Stimulated activated CD4-positive, alpha-beta T cell treated with anti-CD3 and anti-CD28 coated beads, Interleukin-4, amount 100 ng/mL, for 1 hour (primary cell): ENCODE measurements at places on chromosomes 11 and 22.
A peak's percentile ranks its signal among the peaks of the same experiment; 100 is the strongest.

DNA sequence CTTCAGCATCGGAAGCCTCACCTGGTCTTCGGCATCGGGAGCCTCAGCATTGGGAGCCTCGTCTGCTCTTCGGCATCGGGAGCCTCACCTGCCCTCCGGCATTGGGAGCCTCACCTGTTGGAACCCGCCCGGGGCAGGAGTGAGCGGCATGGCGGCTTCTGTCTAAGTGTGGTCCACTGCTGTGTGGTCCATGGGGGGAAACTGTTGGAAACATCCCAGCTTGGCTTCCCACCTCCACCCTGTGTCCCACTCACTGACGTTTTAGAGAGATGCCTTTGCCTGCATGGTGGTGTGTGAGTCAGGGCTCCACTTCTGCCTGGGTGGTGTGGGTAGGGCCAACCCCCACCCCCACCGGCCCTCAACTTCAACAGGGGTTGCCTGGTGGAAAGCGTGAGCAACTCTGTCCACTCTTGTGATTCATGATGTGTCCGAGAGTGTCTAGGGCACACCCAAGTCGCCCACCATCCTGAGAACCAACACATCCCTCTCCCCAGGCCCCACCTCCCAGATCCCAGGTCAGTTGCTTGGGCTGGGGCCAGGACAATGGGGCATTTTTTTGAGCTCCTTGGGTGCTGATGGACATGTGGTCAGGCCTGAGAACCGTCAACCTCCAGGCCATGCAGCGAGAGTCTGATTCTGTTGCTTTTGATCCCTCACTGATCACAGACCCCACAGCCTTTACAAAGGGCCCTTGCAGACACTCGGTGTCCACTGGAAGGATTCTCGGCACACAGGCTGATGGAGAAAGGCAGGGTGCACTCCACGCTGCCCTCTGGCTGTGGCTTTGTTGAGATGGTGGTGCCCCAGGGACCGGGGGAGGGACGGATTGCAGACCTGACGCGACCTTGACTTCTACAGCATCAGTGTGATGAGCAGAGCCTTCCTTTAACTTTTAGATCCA is 406.7 kb downstream of the TBC1D22A start:
- no peak for DNase-seq

DNA sequence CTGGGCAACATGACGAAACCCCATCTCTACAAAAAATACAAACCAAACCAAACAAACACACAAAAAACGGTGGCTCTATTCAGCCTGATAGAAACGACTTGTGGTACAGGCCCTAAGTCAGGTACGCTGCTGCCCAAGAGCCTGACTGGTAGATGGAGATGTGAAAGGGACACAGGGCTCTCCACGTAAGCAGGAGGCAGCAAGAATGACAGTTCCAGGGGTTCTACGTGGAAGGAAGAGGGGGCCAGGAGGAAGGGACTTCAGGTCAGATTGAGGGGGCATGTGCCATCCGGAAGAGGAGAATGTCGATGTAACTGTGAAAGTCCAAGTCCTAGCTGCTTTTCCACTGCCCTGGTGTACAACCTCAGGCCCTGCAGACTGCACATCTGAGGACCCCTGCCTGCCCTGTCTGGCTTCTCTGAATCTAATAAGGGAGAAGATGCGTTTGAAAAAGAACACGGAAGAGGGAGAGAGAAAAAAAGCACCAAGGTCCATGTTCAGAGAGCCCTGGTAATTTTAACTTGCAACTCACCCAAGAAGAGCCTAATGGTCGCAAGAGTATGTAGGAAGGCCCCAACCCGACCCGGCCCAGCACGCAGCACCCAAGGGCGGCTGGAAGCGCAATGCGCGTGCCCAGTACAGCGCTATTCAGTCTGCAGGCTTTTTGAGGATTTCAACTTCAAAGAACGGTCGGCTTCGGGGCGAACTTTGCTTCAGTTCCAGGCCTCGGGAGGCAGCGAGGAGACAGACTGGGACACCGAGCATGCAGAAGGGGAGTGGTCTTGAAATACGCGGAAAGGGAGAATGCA is 909 bp upstream of the ZNRD2 start:
- no peak for DNase-seq

DNA sequence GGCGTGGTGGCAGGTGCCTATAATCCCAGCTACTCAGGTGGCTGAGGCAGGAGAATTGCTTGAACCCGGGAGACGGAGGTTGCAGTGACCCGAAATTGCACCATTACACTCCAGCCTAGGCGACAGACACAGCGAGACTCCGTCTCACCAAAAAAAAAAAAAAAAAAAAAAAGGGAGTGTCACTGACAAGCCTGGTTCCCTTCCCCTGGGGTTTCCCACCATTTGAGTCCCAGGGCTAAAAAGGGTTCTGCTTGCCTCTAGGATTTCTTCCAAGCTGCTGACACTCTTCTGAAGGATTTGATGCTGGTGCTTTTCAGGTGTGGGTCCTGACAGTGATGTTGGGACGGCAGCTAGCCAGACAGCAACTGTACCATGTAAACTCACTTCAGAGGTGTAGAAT is 1.3 kb upstream of the CCDC88B start:
- DNase-seq = no peak

- DNase-seq = peak; percentile 74
Measured at GRCh38 chr22:41857155-41857859, 24.4 kb downstream of the SREBF2 start.

- no peak for DNase-seq
Measured at GRCh38 chr22:31575190-31575589, 78.9 kb downstream of the SFI1 start.

DNA sequence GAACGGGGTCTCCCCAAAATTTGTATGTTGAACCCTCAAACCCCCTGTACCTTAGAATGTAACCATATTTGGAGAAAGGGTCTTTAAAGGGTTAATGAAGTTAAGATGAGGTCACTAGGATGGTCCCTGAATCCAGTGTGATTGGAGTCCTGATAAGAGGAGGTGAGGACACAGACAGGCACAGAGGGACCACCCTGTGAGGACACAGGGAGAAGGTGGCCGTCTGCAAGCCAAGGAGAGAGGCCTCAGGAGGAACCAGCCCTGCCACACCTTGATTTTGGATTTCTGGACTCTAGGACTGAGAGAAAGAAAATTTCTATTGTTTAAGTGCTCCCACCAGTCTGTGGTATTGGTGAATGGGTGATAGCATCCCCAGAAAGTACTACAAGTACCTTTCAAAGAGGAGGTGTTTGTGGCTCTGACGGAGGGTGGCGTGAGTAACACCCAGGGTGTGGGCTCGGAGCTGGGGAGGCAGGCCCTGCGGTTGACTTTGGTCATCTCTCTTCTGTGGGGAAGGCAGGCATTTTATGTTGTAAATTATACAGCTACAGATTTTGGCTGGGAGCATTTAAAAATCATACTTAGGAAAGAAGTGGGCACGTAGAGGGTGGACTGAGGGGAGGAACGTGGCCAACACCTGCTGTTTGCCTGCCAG is 13.8 kb downstream of the MRGPRF start:
- no peak for DNase-seq

DNA sequence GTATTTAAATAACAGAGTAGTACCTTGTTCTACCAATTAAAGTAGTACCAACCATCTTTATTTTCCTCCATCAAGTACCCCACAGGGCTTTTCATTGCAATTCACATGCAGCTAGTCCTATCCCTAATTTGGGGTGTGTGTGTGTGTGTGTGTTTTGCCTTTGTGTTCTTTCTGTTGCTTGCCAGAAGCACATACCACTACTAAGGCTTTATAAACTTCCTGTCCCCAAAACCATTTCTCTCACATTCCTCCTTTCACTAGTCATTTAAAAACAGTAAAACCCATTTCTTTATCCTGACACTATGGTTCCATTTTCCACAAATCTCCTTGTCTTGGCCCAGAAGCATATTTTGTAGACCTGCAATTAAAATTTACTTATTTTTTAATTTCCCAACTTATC is 54.6 kb downstream of the SLC36A4 start:
- DNase-seq = no peak

DNA sequence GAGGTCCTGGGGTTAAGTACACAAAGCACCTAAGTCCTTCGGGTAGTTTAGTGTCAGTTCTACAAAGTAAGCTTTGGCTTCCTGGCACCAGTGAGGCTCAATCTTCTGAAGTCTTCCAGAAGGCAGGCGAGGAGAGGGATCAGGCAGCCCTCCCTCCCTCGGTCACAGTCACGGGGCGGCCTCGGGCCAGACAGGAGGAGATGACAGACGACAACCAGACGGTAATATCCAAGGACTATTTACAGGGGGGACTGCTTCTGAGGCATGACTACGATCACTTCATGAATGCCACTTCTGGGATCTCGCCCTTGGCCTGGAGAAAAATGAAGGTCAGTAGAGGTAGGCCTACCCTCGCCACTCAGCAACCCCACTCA is 383 bp upstream of the TMEM223 start:
- DNase-seq = no peak

GRCh38 chr11:47156951-47157350 is 19.7 kb downstream of the ARFGAP2 start:
- DNase-seq = no peak

GRCh38 chr11:121112498-121113455 is 11.7 kb downstream of the TECTA start:
- DNase-seq = peak; percentile 8

DNA sequence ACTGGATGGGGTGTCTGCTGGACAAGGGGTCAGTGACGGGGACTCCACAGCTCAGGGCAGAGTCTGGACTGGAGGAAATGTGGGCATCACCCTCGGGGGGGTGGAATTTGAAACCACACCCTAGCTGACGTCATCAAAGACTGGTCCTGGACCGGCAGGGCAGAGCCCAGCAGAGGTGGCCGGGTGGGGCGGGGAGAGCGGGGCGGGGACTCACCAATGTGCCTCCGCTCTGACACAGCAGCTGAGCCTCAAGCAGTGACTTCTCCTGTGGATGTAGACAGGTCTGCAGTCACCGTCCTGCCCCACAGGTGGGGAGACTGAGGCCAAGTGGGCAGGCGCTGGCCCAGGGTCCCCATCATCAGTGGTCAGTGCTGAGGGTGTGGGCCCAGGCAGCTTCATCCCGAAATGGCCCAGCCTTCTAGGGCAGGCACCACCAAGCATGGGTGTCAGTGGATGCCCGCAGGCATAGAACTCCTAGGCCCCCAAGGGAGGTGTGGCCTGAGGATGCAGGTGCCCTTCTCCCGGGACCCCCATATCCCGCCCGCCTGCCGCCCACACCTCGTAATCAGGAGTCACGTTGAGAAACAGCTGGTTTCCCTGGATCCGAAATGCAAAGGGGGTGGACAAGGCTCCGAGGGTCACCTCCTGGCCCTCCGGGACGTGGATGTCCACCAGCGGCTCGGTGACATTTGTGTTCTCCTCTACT is 603 bp downstream of the CDHR5 start:
- DNase-seq = no peak

DNA sequence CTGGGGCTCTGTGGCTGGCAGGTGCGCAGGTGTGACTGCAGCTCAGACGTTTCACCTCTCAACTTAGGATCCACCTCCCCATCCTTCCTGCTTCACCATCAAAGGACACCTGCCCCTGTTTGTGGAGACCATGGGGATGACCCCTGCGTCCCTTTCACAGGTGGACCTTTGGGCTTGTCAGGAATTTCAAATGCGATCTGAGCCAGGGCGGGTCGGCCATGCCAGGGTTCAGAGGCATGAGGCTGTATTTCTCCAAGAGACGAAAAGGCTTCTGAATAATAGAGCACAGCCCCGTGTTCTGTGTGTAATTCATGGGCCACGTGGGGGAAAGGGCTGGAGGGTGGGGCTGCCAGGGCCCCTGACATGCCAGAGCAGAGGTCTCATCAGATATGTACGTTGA is 668.0 kb downstream of the BRD1 start:
- no peak for DNase-seq

DNA sequence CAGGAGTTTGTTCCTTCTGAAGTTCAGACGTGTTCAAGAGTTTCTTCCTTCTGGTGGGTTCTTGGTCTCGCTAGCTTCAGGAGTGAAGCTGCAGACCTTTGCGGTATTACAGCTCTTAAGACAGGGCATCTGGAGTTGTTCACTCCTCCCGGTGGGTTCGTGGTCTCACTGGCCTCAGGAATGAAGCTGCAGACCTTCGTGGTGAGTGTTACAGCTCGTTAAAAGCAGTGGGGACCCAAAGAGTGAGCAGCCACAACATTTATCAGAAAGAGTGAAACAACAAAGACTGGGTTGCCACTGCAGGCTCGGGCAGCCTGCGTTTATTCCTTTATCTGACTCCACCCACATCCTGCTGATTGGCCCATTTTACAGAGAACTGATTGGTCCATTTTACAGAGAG is 373.1 kb downstream of the ETS1 start:
- no peak for DNase-seq

DNA sequence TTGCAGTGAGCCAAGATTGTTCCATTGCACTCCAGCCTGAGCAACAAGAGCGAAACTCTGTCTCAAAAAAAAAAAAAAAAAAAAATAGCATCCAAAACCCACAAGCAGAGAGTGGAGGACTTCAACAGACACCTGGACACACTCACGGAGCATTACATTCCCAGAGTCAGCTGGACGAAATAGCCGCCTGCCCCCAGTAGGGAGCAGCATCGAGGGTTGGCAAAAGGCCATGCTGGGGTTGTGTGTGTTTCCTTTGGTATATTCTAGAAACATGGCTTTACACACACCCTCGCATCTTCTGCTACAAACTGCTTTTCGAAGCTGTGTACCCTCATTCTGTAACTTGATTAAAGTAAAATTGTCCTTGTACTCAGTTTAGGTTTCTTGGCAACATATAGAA is 5.3 kb downstream of the ADA2 start:
- DNase-seq = peak; percentile 57

- DNase-seq = no peak
Measured at GRCh38 chr11:16881074-16881709, 133.0 kb downstream of the PLEKHA7 start.

GRCh38 chr22:48900626-48901025 is 927.0 kb downstream of the BRD1 start:
- DNase-seq = no peak

DNA sequence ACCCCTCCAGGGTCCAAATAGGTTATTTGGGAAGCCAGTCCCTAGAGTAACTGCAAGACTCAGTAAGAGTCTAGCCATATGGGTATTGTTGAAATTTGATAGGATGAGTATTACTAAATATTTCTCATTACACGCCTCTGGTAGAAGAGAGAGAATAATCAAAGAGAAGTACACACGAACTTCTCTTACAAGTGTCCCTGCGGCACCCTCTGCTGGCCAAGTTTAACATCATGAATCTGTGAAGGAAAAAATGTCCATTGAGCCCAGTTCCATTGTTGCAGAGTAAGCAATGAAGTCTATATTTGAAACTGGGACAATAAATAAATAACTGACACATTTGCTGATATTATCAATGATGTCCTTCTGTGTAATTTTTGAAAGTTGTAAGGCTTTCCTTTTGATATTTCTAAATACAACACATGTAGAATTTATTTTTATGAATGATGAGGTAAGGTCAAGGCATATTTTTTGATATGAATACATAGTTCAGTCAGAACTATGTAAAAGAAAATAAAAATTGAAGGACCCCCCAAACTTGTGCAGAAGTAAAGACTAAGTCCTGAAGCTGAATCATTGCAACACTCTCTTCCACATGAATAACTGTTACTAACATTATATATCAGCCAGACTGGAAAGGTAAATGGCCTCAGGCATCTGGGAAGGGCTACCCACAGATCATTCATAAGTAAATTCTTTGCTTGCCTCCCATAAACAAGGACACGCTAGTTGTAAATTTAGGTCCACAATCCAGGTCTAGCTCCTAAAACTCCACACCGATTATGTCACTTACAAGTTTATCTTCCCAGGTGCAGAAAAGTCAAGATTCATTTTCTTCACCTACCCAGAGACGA is 10.0 kb downstream of the OR51L1 start:
- DNase-seq = peak; percentile 7

GRCh38 chr22:29152045-29152953 is 53.4 kb upstream of the EMID1 start:
- no peak for DNase-seq

- DNase-seq = no peak
Measured at GRCh38 chr11:47907499-47907898, 59.3 kb upstream of the NUP160 start.

GRCh38 chr22:28030473-28030872 is 111.4 kb upstream of the PITPNB start:
- no peak for DNase-seq
